ENCODE measurements at places on chromosomes 12 and 14.

- DNase-seq, result no peak
These were observed 30.0 kb downstream of the HVCN1 start for GRCh38 chr12:110658878-110659277.

DNA sequence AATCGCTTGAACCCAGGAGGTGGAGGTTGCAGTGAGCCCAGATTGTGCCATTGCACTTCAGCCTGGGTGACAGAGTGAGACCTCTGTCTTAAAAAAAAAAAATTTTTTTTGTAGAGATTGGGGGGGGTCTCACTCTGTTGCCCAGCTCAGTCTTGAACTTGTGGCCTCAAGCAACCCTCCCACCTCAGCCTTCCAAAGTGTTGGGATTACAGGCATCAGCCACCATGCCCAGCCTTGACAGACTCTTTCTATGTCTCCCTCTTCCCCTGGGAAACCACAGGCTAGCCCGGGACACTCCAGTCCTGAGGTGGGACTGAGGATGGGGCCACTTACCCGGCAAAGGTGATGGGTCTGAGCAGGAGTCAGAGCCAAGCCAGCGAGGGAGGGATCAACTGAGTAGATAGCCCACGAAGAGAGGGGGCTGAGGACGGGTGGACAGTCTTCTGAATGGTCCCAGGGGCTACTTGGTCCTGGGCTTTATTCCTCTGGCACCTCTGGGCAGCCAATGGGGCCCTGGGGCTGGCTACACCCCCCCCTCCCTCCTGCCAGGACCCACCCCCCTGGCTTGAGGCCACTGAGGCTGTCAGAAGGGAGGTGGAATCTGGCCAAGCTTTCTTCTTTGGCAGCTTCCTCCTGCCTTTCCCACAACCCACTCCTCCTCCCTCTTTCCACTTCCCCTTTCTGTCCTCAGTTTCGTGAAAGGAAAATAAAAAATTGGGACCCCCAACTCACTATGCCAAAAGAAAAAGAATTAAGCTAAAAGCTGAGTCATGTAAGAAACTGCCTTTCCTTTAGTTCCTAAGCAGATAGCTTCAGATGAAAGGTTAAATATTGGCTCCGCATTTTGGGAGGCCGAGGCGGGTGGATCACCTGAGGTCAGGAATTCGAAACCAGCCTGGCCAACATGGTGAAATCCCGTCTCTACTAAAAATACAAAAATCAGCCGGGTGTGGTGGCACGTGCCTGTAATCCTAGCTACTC, at the start of gene SDS:
SDS (minus strand) TSS at position 453 of the 981 bp plus-strand sequence. CDS start 4,179 bp downstream, outside the sequence.
- DNase-seq, result no peak

GRCh38 chr14:35553808-35554207, 19.8 kb downstream of the INSM2 start:
- DNase-seq, result no peak

GRCh38 chr14:53109105-53110041, 43.8 kb downstream of the DDHD1 start:
- DNase-seq, result no peak

GRCh38 chr12:1935242-1935641, 16.8 kb upstream of the CACNA2D4 start:
- DNase-seq, result no peak

DNA sequence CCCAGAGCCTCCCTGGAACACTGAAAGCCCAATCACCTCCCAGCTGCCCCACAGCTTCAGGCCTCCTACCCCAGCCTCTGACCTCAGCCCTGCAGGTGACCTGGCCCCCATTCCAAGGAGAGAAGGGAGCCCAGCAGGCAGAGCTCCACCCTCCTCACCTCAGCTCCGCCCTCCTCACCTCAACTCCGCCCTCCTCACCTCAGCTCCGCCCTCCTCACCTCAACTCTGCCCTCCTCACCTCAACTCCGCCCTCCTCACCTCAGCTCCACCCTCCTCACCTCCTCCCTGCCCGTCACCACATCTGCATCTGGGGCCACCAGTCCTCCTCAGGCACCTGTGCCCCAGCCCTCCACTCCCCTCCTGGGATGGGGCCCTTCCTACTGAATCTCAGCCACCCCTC, 112.2 kb upstream of the SFSWAP start:
- DNase-seq, result no peak

DNA sequence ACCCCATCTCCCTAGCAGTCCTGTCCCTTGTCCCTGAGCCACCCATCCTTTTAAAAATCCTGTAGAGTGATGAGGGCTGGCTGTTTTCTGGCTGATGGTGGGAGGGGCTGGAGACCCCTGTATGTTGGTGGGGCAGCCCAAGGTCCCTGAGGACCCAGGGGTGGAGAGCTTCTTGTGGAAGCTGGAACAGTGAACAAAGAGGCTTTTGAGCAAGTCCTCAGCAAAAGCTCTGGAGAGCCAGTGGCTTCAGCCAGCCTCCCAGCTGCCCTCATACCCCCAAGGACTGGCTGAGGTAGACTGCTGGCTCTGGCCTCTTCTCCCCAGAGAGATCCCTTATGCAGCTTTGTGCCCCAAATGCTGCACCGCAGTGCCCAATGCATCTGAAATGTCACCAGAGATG, 29.2 kb upstream of the COL2A1 start:
- no peak for DNase-seq

DNA sequence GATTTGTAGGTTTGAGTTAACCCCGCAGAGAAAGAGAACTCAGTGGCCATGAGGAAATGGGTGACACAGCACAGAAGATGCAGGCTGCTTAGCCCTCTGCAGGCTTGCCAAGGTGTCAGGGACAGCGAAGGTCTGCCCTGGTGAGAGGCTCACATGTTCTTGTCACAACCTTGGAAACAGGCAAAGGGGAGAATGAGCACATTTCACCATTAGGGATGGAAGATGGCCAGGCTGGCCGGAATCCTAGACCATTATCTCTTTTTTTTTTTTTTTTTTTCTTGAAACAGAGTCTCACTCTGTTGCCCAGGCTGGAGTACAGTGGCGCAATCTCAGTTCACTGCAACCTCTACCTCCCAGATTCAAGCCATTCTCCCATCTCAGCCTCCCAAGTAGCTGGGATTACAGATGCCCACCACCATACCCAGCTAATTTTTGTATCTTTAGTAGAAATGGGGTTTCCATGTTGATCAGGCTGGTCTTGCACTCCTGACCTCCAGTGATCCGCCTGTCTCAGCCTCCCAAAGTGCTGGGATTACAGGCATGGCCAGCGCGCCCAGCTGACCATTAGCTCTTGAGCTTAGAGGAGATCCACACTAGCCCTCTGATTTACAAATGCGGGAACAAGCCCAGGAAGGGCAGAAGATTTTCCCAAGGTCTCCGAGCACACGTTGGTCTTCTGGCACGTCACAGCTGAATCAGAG, 34.6 kb downstream of the LTBP2 start:
- no peak for DNase-seq

GRCh38 chr12:48859607-48860006, 6.1 kb downstream of the RND1 start:
- no peak for DNase-seq

GRCh38 chr12:116490471-116490870, 68.7 kb upstream of the MAP1LC3B2 start:
- DNase-seq, result no peak

DNA sequence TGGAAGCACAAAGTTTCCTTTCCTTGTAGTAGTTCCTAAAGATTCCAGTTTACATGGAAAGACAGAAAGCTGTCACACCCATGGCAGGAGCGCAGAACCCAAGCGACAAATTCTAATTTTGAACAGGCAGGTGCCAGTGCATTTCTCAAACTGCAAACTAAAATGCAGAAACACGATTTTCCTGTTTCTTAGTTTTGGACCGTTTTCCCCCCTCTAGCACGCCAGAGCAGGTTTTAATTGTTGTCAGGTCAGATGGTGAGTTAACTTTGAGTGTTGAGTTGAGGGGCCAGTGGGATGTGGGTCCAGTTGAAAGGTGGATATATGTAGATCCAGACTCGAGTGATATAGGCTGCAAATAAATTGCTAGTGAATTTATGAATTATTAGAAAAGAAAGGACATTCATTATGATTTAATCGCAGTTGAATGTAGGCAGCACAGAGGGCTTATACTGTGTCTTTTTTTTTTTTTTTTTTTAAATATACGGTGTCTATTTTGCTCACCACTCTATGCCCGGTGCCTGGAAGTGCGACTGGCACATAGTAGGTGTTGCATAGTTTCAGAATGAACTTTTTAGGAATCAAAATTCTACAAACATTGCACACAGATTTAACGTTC, 909 bp upstream of the ETFBKMT start:
- no peak for DNase-seq

DNA sequence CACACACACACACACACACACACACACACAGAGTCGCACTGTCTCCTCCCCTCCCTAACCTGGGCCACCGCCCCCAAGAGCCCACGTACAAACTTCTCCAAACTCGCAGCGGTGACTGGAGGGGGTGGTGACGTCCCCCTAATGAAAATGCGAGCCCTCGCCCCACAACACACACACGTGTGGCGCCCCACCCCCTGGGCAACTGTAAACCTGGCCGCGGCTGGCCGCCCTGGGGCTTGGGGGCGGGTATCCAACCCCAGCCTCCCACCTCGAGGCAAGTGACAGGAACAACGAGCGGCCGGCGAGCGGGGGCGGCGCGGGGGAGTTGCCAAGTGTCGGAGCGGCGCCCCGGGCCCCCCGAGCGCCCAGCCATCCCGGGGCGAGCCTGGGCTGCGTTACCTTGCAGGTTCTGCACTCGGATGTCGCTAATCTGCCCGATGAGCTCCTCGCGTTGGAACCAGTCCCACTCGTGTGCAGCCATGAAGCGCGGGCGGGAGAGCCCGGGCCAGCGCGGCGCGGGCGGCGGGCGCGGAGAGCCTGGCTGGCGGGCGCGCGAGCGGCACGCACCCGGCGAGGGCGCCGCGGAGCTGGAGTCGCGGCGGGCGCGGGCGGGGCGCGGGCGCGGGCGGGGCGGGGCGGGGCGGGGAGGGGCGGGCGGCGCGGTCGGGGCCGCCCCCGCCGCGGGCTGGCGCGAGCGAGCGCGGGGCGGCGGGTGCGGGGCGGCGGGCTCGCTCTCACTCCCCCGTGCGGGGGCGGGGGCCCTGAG, at the start of gene CLMN:
CLMN (minus strand) TSS at position 597 of the 766 bp plus-strand sequence; CDS start at position 481, 116 bp downstream.
- DNase-seq, result peak; percentile 50

DNA sequence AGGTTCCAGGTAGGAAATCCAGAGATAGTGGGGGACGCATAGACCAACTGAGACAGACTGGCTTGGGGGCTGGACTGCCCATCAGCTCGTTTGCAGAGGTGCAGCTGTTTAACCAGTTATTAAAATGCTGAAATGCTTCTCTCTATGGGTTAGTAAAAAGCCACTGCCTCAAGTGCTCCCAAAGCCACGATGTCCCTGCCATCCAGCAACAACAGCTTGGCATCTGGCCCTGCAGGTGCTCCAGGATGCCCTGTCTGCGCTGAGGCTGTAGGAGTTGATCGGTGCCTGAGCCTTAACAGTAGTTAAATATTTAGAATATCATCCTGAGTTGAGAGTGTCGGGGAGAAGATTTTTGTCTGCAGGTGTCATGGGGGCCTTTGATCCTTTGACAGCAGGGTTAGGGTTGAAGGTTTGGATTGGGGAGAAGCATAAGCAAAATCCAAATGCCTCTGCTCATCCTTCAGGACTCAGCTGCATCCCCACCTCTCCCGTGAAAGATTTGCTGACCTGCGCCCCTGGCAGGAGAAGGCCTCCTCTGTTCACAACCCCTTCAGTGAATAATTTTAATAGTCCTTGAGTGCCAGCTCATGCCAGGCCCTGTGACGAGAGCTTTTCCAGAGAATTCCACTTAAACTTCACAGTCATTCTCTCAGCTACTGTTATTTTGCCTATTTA, 127.3 kb upstream of the PWP1 start:
- no peak for DNase-seq

DNA sequence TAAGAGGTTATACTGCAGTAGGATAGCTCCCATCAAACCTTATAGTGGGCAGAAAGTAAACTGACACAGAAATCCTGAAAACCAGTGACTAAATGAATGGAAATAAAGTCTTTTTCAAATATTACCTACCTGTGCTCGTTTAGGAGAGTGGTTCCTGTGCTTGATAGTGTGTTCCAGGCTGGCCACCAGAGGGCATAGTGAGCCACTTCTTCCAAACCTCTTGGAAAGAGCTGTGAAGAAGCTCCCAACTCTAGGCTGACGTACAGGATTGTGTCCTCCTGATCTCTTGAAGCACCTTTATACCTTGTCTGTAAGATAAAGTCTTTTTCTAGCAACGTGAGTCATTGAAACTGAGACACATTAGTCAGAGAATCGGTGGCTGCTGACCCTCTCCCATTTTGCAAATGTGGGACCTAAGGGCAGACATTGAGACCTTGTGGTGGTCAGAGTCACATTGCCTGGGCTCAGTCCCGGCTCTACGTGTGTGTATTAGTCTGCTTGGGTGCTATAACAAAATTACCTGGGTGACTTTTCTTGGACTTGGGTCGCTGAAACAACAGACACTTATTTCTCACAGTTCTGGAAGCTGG, 17.6 kb downstream of the TDP1 start:
- peak; percentile 65 for DNase-seq

- DNase-seq, result no peak
These were observed 182.6 kb downstream of the PHLDA1 start for GRCh38 chr12:75848961-75849360.

DNA sequence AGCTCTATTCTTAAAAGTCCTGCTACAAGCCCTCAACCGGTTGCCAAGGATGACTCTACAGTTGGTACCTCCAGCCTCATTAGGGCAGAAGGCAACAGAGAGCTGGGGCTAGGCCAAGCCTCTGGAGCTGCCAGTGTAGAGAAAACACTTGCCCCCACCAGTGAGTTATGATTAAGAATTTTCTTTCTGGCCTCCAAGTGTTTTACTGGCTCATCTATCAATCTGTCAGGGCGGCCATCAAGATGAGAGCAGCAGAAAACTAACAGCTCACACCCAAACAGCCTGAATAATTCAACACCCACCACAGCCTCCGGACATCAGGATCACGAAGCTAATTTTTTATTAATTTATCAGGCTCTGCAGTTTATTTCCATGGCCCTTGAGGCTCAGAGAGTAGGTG, 40.7 kb upstream of the CMKLR1 start:
- DNase-seq, result no peak

GRCh38 chr14:82159624-82160023, 626.0 kb upstream of the SEL1L start:
- no peak for DNase-seq

DNA sequence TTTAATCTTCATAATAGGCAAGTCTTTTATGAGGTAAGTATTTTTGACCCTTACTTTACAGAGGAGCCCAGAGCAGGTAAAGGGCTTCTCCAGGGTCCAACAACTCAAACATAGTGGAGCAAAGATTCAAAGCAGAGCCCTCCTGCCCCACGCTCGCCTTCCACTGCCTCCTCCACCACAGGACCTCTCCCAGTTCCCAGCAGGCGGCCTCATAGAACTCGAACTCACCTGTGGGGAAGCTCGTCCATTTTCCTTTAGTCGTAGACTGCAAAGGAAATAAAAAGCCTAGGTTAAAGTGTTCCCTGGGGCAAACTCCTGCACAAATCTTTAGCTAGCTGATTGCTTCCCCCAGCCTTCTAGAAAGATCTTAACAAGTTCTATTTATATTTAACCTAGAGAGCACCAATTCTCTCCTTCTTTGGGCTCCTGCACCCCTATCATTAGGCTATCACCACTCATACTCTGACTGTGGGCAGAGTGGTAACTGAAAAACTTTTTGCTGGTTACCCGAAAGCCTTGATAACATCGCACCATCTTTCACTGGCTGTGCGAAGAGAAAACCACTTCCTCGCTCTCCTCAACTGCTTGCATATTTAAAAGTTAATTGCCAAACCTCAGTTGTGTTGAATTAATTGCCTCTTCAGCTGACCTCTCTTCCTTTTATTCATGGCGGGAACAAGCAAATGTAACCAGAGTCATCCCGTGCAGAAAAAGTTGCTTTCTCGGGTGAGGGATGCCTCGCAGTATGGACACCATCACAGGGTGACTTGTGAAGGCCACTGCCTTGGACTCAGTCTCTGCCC, 299.6 kb downstream of the DPF3 start:
- no peak for DNase-seq
